ENCODE measurements at places on chromosomes 16 and 17.

- H3K4me1 ChIP-seq, result peaks cover 39% of the 10 kb centered on the region
- H3K27ac ChIP-seq, result peak overlapping the region; percentile 53
- H3K27me3 ChIP-seq, result no peaks in the 10 kb centered on the region
- DNase-seq, result peak; percentile 59
- H3K36me3 ChIP-seq, result no peaks in the 10 kb centered on the region
- peak overlapping the region; percentile 79 for H3K4me3 ChIP-seq
Observed at GRCh38 chr17:40190197-40191021, 13.1 kb downstream of the RAPGEFL1 start.

DNA sequence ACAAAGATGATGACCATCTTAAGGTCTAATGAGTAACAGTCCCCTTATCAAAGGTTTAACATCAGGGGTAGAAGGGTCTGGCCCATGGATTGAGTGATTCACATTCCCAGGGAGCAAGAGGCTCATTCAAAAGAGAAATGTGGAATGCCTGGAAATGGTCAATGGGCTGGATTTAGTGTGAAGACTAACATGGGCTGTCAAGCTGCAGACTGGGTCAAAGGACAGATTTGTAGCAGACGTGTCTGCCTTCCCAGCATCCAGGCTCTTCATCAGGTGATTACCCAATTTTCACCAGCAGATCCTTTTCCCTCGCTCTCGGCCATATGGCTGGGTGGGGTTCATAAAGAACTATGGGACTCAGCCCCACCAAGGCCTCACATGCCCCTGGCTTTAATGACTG, 26.8 kb downstream of the DCUN1D3 start:
- no peaks in the 10 kb centered on the region for H3K27me3 ChIP-seq
- H3K4me1 ChIP-seq, result peaks cover 78% of the 10 kb centered on the region
- no peak overlapping the region for H3K27ac ChIP-seq

DNA sequence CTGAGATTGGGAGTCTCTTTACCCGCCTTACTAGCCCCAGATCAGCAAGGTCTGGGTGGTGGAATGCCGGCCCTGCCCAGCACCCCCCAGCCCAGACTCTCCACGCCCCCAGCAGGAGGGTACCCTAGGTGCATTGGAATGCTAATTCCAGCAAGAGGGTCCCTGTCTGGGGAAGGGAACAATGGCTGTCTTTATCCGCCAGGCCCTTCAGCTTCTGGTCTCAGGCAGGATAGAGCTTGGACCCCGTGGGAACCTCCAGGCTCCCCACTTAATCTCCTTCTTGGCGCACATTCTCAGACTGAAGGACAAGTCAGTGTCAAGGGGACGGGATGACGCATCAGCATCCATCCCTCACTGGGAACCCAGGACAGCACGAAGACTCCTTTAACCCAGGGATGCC, 85.1 kb downstream of the LITAF start:
- no peaks in the 10 kb centered on the region for H3K36me3 ChIP-seq
- H3K4me1 ChIP-seq, result peaks cover 22% of the 10 kb centered on the region
- H3K4me3 ChIP-seq, result no peak overlapping the region
- no peak overlapping the region for H3K27ac ChIP-seq

DNA sequence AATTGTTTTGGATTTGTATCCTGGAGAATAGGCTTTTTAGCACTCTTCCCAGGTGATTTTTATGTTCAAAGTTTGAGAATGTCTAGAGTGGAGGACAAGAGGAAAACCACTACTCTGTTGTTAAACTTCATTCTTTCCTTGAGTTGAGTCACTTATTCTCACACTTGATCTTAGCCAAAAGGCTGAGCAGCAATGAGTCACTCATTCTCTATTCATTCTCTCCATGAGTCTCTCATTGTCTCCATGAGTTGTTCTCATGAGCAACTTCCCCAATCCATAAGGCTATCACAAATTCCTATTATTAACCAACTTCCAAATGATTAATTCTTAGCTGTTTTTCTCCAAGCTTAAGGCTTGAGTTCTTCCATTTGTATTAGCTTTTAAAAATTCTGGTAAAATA, 1393.3 kb downstream of the CDH8 start:
- H3K4me3 ChIP-seq, result no peak overlapping the region
- no peaks in the 10 kb centered on the region for H3K36me3 ChIP-seq
- no peaks in the 10 kb centered on the region for H3K4me1 ChIP-seq
- H3K27me3 ChIP-seq, result no peaks in the 10 kb centered on the region

DNA sequence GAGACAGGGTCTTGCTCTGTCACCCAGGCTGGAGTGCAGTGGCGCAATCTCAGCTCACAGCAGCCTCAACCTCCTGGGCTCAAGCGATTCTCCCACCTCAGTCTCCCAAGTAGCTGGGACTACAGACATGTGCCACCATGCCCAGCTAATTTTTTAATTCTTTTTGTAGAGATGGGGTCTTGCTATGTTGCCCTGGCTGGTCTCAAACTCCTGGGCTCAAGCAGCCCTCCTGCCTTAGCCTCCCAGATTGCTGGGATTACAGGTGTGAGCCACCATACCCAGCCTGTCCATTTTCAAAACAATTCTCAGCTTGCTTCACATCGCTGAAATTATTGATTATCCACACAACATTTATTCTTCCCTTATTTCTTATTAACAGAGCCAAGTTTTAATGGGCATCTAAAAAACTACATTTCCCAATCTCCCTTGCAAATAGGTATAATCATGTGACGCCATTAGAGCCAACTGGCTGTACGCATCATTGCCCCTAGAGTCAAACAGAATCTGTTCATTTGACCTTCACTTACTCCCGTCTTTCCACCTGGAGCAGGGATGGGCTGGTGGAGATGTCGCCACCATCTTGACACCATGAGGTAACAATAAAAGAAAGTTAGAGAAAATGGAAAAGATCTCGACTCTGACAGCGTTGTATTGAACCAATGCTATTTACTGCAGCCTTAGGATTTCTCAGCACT, 148.0 kb upstream of the FOXF1 start:
- H3K36me3 ChIP-seq, result no peaks in the 10 kb centered on the region
- H3K4me1 ChIP-seq, result no peaks in the 10 kb centered on the region
- peaks cover 7% of the 10 kb centered on the region for H3K27me3 ChIP-seq
- DNase-seq, result no peak
- H3K4me3 ChIP-seq, result no peak overlapping the region

DNA sequence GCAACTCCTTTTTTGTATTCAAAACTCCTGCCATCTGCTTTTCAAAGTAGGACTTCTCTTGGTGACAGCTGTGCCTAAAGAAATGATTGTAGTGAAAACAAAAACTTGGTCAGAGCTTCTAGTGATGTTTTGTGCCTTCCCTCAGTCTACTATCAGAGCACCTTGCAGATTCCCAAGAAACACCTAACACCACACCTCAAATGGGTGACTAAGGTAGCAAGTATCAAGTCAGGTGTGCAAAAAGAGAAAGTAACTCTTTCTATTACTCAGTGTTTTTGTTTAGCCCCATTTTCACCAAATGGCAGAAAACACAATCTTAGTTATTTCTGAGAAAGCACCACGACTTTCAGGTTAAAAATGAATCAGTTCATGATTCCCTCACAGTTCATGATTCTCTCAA, 2.0 kb upstream of the PMFBP1 start:
- H3K27ac ChIP-seq, result no peak overlapping the region
- no peak for DNase-seq
- no peaks in the 10 kb centered on the region for H3K27me3 ChIP-seq
- no peaks in the 10 kb centered on the region for H3K4me1 ChIP-seq
- no peak overlapping the region for H3K4me3 ChIP-seq
- no peaks in the 10 kb centered on the region for H3K36me3 ChIP-seq

DNA sequence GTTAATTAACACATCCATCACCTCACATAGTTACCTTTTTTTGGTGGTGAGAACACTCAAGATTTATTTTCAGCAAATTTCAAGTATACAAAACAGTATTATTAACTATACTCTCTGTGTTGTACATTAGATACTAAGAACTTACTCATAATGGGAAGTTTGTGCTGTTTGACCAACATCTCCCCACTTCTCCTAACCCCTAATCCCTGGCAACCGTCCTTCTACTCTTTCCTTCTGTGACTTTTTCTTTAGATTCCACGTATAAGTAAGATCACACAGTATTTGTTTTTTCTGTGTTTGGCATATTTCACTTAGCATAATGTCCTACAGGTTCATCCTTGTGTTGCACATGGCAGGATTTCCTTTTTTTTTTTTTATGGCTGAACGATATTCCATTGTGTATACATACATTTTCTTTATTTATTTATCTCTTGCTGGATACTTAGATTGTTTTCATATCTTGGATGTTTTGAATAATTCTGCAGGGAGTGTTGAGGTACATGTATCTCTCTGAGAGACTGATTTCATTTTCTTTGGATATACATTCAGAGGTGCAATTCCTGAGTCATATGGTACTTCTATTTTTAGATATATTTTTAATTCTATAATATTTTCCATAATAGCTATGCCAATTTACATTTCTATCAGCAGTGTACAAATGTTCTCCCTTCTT, 19.0 kb downstream of the PPM1D start:
- no peaks in the 10 kb centered on the region for H3K27me3 ChIP-seq
- no peak overlapping the region for H3K27ac ChIP-seq
- H3K36me3 ChIP-seq, result peaks cover 6% of the 10 kb centered on the region
- DNase-seq, result no peak
- no peaks in the 10 kb centered on the region for H3K4me1 ChIP-seq
